Activated CD4-positive, alpha-beta T cell treated with anti-CD3 and anti-CD28 coated beads, Interleukin-2, amount 10 ng/mL, durations not matched to agents 24 days and 14 days (primary cell): ENCODE measurements at places on chromosomes 4 and X.

- no peak for DNase-seq
Measured at GRCh38 chrX:84735025-84735424, 232.8 kb upstream of the HDX start.

- peak; percentile 66 for DNase-seq
Measured at GRCh38 chrX:58025979-58026378, 115.7 kb upstream of the ZXDA start.

DNA sequence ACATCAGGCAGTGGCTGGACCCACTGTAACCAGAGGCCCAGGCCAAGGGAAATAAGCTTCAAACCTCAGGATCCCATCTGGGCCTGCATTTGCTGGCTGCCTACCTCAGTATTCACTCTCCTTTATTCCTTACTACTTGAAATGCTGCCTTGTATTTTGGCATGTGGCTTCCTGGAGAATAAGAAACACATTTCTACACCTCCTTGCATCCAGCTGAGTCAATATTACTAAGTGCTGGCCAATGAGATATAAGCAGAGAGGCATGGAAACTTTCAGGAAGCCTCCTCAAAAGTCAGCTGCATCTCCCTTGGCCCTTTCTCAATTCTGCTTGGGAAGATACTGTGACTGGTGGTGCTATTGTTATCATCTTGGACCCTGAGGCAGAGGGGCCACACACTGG is 59.8 kb upstream of the RELL1 start:
- no peak for DNase-seq

DNA sequence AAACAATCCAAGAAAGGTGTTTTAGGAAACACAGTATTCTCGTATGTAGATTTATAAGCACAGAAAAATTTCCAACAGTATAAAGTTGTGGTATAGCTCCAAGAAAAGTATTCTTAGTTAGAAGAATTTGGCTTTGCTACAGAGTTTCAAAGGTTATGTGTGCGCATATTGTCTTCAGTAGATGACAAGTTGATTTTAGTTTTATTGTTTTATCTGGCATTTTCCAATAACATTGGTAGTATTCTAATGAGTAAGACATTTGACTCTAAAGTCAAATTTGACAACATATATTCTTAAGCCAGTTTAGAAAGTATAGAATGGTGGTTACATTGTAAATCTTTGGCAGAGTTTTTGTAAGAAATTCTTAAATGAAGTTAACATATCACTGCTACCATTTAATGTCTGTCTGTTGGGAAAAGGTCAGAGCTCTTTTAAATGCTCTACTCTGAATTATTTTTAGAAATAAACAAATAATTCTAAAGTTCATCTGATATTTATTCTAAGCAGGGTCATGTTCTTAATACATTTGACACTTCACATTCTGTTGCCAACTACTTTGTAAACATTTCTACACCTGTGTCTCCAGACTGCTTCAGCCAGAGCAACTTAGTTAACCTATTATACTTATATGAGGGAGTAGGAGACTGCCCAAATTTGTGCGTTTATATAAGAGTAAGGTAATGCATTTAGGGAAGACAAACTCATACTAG is 30.0 kb downstream of the CLCN3 start:
- DNase-seq, result no peak

GRCh38 chr4:57184378-57185029 is 74.3 kb upstream of the IGFBP7 start:
- no peak for DNase-seq

DNA sequence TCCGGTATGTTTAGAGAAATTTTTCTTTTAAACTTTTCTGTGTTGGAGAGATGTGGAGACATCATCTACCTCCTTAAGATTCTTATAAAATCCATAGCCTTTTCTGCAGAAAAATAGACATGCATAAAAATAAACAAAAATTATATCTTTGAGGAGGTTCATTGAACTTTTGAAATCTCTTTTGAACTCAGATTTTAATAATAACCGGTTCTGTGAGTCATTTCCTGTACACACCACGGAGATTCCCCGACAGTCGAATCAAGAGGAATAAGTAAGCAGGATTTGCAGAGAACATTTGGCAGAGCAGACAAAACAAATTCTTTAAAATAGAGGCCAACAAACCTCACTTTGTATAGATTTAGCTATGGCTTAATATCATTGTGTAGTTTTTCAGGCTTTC is 918.7 kb upstream of the POU3F4 start:
- no peak for DNase-seq

GRCh38 chr4:2095236-2096072 is 36.3 kb downstream of the NAT8L start:
- peak; percentile 48 for DNase-seq

GRCh38 chr4:128462103-128462783 is 174.6 kb upstream of the PGRMC2 start:
- no peak for DNase-seq

DNA sequence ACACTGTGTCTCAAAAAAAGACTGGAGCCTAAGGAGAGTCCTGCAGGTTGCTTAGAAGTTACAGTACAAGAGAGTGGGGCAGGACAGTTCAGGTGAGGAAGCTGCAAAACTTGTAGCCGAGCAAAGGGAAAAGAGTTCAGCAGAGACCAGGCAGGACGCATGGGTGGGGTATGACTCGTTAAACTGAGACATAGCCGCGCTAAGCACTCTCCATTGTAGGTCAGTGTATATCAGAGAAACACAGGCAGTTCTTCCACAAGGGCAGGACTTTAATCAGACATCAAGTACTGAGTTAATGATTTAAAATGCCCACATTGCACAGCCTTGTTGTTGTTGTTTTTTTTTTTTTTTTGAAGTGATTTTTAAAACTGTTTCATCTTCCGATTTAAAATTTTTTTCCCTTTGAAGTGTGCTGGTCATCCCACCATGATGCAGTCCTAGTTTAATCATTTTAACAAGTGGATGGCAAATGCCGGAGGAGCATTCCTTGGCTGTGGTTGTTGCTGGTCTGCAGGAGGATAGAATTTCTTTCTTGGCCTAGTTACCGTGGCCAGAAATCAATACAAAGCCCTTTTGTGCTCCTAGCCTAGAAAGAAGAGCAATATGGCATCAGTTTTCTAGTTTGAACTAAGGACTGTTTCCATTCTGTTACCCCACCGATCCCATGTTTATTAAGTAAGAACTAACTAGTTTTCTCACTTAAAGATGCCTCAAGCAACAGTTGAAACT is 10.3 kb downstream of the LAP3 start:
- no peak for DNase-seq

DNA sequence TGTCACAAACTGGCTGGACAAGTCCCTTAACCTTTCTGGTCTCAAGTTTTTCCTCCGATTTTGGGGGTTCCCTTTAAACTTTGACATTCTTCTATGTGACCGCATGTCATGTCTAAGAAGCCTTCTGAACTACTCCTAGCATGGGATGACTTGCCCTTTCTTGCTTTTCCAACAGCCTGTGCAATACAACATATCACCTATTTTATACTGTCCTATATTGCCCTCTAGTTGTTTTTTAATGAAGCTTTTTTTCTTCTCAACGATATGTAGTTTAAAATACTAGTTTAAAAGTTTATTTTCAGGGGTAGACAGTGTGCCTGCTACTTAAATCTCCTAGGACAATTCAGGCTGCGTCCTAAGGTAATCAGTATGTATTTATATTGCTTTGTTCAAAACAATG is 1.0 kb upstream of the IGBP1 start:
- DNase-seq, result no peak
